ENCODE measurements at places on chromosomes 3 and 15. TPM values are rescaled to one million over a fixed set of nuclear protein-coding genes. Genes with fewer than 3 reads are reported as not detected.

CD200 gene
- polyA plus RNA-seq: 25.0 TPM

CASR gene
- polyA plus RNA-seq: 0.36 TPM

NDN gene
- 40.9 TPM for polyA plus RNA-seq

OR5H6 gene
- 0.06 TPM for polyA plus RNA-seq

GOLGA6B gene
- polyA plus RNA-seq: 0.06 TPM

MINDY4B gene
- polyA plus RNA-seq: not detected

RHCG gene
- polyA plus RNA-seq: 0.53 TPM

BAHD1 gene
- 23.4 TPM for polyA plus RNA-seq

DNA sequence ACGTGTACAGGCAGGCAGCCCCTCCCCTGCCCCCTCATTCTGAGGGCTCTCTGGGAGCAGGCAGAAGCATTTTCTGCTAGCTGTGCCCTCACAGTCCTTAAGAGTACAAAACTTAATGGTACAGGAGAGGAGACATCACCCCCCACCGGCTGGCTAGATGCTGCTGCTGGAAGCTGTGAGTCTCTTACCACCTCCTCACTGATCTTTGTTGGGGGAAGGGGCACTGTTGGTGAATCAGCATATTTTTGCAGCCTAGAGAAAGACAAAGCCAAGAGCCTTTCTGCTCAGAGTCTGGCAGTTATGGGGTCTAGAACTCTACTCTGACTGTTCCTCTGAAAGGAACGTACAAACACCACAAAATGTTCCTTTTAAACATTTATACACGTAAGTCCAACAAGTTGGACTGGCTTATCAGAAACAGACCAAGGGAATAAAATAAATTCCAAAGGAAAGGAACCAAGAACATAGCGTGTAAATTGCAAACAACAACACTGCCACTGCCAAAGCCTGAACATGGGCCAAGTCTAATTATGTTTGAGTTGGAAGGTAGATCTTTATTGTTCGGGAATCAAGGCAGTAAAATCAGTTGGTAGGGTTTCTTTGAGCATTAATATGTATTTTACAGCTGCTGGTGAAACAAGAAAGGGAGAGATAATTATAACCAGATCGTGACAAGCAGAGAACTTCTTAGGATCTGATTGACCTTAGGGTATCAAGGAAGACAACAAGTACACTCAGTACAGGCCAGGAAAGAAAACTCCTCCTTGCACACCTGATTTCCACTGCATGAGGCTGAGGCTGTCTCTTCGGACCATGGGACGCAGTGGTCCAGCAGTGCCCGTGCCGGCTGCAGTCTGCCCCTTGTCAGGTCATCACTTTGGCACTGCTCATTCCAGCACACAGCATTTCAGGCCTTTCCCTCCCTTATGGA is 27.4 kb downstream of the CLK3 start:
- H3K4me1 ChIP-seq: peaks cover 9% of the 10 kb centered on the region
- no peaks in the 10 kb centered on the region for H3K27me3 ChIP-seq
- no peaks in the 10 kb centered on the region for H3K36me3 ChIP-seq
- H3K4me3 ChIP-seq: no peak overlapping the region
- no peak for DNase-seq

- H3K27ac ChIP-seq: no peak overlapping the region
- no peaks in the 10 kb centered on the region for H3K36me3 ChIP-seq
- no peak overlapping the region for H3K4me3 ChIP-seq
- H3K27me3 ChIP-seq: no peaks in the 10 kb centered on the region
- H3K4me1 ChIP-seq: peaks cover 2% of the 10 kb centered on the region
These were observed 402.1 kb upstream of the MCTP2 start for GRCh38 chr15:93829115-93829870.

DNA sequence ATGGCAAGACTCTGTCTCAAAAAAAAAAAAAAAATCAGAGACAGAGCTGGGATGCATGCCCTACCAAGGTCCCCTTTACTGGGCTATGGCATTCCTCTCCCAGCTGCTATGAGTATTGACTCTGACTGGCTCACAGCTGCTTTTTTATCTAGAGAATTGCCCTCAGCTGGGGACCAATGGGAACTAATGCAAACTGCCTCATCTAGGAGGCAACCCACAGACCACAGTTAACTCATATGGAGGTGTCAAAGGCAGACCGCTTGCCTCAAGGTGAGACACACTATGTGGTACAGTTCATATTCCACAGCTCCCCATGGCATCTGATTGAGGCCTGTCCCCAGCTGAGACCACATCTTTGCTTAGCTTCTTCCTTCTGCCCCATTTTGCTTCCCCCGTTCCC is 183.5 kb upstream of the EOMES start:
- no peaks in the 10 kb centered on the region for H3K36me3 ChIP-seq
- no peak for DNase-seq
- no peak overlapping the region for H3K4me3 ChIP-seq
- H3K27ac ChIP-seq: no peak overlapping the region
- peaks cover 5% of the 10 kb centered on the region for H3K4me1 ChIP-seq
- no peaks in the 10 kb centered on the region for H3K27me3 ChIP-seq

DNA sequence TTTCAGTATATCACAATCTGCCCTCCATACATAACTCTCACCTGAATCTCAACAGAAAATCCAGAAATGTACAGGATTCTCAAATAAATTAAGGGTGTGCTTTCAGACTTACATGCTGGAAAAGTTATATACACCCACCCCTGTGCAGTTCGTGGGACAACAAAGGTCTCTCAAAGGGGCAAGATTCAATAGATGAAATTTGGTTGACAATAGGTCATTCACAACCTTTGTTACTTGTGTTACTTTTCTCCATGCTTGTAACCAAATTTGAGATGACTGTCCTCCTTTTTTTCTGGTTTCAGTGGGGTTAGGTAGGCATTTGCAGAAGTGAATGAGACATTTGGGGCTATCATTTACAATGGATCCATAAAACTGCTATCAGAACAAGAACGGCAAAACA is 72.7 kb downstream of the SETMAR start:
- no peak overlapping the region for H3K4me3 ChIP-seq
- H3K36me3 ChIP-seq: no peaks in the 10 kb centered on the region
- no peaks in the 10 kb centered on the region for H3K27me3 ChIP-seq
- DNase-seq: no peak
- peaks cover 3% of the 10 kb centered on the region for H3K4me1 ChIP-seq

- no peak overlapping the region for H3K4me3 ChIP-seq
- no peaks in the 10 kb centered on the region for H3K36me3 ChIP-seq
- no peaks in the 10 kb centered on the region for H3K4me1 ChIP-seq
- H3K27ac ChIP-seq: no peak overlapping the region
- no peak for DNase-seq
These were observed 56.1 kb downstream of the SLCO3A1 start for GRCh38 chr15:91909574-91909973.

DNA sequence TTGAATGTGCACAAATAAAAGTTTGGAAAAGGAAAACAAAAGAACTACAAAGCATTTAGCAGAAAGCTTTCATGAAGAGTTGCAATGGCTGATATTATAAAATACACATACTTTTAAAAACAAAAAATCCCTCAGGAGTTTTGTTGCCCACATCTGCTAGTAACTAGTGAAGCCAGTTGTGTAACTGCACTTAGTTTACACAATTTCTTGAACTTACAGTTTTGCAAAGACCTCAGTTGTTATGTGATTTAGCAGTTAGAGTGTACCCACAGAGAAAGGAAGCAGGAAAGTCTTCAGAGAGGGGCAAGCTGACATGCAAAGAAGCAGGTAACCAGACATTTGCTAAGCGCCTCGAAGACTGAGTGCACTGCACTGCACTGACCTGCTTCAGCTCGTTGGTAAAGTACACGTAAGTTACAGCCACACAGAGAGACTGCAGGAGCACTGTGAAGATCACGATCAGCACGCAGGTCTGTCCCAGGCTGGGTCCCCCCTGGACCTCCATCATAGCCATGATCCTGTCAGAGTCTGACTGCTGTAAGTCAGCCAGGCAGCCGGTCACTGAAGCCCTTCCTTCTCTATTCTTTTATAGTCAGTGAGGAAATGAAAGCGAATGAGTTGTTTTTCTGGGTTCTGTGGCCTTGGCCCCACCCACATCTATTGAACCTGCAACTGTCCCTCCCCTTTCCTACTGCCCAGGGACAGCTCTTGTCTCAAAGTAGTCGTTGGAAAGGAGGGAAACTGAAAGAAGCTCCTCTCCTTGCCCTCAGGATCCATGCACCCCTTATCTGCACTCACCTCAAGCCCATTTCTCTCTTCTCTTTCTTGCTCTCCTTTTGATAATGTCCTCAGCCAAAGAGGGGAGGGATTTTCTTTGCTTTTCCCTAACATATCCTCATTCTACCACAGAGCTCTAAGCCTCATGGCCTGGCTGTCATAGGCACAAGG is at the start of gene TNFSF10:
TSS of gene TNFSF10 (minus strand) at position 560 of the 948 bp plus-strand sequence. CDS start at position 514, 46 bp downstream.
- peak; percentile 52 for DNase-seq
- H3K27ac ChIP-seq: no peak within 1 kb of the TSS
- no peaks in the 10 kb centered on the region for H3K36me3 ChIP-seq
- H3K27me3 ChIP-seq: no peaks in the 10 kb centered on the region

GRCh38 chr3:77271711-77272110 is 231.8 kb downstream of the ROBO2 start:
- H3K4me3 ChIP-seq: no peak overlapping the region
- no peaks in the 10 kb centered on the region for H3K4me1 ChIP-seq
- H3K27ac ChIP-seq: no peak overlapping the region
- no peaks in the 10 kb centered on the region for H3K36me3 ChIP-seq
- no peaks in the 10 kb centered on the region for H3K27me3 ChIP-seq
- no peak for DNase-seq

- peaks cover 5% of the 10 kb centered on the region for H3K4me1 ChIP-seq
- H3K36me3 ChIP-seq: no peaks in the 10 kb centered on the region
- no peak overlapping the region for H3K4me3 ChIP-seq
- no peaks in the 10 kb centered on the region for H3K27me3 ChIP-seq
- H3K27ac ChIP-seq: no peak overlapping the region
These were observed 106.8 kb downstream of the ADCY5 start for GRCh38 chr3:123341871-123342630.

GRCh38 chr3:56303487-56303886 is 164.8 kb downstream of the ERC2 start:
- H3K27ac ChIP-seq: no peak overlapping the region
- no peaks in the 10 kb centered on the region for H3K36me3 ChIP-seq
- peak; percentile 61 for DNase-seq

GRCh38 chr3:149315694-149316093 is 17.7 kb downstream of the TM4SF18 start:
- no peaks in the 10 kb centered on the region for H3K36me3 ChIP-seq
- no peak overlapping the region for H3K27ac ChIP-seq
- no peak for DNase-seq
- no peak overlapping the region for H3K4me3 ChIP-seq
- H3K4me1 ChIP-seq: no peaks in the 10 kb centered on the region
